Activated CD8-positive, alpha-beta memory T cell treated with anti-CD3 and anti-CD28 coated beads for 48 hours (primary cell): ENCODE measurements at places on chromosomes 16 and 17.

- DNase-seq: no peak
Measured at GRCh38 chr17:28499364-28499664, 6.8 kb upstream of the FOXN1 start.

DNA sequence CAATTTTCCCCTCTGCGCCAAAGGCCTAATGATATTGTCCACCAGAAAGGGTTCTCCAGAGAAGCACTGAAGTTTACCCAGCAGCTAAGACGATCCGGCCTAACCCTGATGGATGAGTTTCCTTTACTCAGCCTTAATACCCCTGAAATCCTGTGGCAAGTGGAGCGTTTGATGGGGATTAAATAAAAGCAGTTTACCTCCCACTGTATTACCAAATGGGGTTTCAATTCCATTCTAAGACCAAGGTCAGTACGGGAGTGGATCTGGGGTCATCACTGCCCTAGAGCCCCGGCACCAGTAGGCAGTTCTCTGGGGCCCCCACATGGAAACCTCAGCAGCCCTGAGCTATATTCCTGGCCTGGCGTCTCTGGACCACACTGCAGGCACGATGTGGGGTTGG is 97.1 kb upstream of the NOL11 start:
- DNase-seq: no peak

DNA sequence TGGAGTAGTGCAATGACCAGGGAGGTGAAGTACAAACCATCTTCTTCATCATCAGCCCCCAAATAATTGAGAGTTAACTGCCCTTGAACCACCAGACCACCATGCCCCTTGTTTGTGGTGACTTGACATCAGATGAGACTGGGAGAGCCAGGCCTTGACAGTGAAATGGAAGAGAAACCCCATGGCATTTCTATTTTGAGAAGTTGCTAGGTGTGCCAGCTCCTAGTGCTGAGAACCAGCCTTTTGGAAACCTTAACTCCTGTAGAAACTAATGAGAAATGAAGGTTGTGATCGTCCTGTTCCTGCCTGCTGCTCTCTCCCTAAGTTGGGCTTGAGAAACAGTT is 2.8 kb downstream of the TMEM94 start:
- no peak for DNase-seq

GRCh38 chr16:86584071-86584685 is 5.8 kb downstream of the FOXL1 start:
- DNase-seq: no peak

- no peak for DNase-seq
Measured at GRCh38 chr16:4591191-4591590, 23.5 kb downstream of the UBALD1 start.

DNA sequence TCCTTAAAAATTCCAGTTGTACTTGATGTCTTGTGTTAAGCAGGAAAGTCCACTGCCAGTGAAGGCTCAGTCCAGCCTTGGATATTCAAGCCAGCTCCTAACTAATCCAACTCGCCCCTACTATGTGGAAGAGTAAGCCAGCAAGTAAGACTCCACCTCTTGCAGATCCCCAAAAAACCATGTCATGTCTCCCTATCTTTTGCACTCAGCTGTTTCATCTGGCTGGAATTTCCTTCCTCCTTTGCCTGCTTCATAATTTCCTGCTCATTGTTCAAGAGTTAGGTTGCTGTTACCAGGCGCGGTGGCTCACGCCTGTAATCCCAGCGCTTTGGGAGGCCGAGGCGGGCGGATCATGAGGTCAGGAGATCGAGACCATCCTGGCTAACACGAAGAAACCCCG is 37.8 kb downstream of the RBBP6 start:
- no peak for DNase-seq

DNA sequence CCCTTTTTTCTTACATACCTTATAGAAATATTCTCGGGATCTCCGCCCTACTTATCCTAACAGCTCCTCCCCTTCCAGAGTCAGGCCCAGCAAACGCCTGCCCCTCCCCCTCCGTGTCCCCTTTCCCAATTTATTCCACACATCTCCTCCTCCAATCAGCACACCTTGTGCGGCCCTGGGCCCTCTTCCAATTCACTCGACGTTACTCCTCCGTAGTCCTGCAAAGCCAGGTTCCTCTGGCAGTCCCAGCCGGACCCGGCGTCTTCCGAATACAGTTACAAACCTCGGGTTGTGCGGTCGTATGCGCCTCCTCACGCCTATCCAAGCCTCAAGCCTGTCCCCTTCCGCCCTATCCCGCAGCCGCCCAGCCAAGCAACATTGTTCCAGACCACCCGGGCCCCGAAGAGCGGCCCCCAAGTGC is 677 bp downstream of the CBX1 start:
- DNase-seq: no peak

DNA sequence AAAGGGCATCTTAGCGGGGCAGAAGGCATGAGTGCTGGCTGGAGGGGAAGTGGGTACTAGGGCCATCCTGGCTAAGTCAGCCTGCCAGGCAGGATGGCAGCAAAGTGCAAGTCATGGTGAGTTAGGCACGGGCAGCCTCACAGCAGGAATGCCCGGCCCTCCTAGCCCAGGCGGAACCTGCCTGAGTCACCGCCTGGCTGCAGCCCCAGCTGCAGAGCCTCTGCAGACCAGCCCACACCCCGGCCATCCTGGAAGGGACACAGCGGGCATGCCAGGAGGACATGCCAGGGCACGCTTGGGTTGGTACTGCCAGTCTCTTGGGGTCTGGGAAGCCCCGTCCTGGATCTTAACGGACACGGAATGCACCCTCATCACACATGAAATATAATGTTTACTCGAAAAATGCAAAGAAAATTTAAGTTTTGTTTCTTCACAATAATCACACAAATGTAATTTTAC is 5.0 kb upstream of the ALDH3A1 start:
- no peak for DNase-seq
